Activated CD4-positive, CD25-positive, alpha-beta regulatory T cell treated with anti-CD3 and anti-CD28 coated beads, Interleukin-2, amount 50 U/mL, for 16 hours (primary cell): ENCODE measurements at places on chromosomes 2 and 18.

DNA sequence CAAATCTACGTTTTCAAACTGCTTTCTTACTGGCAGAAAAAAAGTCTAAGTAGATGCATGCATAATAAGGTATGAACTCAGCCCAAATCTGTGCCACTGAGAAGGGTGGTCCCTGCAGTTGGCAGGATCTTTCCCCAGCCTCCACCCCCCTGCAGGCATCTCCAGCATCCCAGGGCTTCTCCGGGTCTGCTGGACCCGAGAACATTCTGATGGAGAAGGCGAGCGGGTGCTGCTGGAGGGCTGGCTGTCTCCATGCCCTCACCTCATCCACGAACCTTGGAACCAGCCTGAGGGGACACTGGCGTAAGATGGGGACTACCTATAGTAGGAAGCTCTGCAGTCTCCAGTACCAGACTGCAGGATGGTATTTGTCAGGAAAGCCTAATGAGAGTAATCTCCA, 198.9 kb downstream of the HDAC4 start:
- no peak for DNase-seq

DNA sequence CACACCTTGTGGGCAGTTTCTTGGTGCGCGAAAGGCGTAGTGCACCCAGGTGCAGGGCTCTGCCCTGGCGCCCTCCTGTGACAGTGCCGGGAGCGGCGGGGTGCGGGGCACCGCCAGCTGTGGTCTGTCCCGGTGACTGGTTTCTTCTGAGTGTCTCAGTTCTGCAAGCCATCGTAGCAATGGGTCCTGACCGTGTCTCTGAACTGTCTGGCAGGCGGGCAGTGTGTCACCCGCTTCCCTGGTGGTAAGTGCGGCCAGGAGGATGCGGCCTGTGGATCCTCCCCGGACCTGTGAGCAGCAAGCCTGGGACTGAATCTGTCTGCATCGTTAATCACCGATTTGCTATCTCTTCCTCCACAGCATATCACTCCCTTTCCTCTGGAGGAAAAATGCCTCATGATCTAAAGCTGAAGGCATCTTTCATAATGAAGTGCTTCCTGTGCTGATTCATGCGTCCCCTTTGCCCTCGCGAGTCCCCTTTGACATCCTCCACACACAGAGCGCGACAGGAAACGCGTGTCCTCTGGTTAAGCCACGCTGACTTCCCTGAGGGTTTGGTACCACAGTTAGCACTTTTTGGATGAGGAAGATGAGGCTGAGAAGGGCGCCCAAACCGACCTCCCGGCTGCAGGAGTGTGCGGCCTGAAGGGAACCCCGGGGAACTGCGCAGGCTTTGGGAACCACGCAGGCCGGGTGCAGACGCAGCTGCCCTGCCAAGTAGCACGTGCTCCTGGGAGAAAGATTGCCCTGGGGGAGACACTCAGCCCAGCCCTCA, 416.0 kb upstream of the HS6ST1 start:
- no peak for DNase-seq

GRCh38 chr2:179692043-179692442, 169.4 kb downstream of the ZNF385B start:
- DNase-seq = no peak

- no peak for DNase-seq
Observed at GRCh38 chr18:6795307-6795706, 65.8 kb downstream of the ARHGAP28 start.

GRCh38 chr2:212596688-212597087, 58.1 kb upstream of the ERBB4 start:
- DNase-seq = no peak

DNA sequence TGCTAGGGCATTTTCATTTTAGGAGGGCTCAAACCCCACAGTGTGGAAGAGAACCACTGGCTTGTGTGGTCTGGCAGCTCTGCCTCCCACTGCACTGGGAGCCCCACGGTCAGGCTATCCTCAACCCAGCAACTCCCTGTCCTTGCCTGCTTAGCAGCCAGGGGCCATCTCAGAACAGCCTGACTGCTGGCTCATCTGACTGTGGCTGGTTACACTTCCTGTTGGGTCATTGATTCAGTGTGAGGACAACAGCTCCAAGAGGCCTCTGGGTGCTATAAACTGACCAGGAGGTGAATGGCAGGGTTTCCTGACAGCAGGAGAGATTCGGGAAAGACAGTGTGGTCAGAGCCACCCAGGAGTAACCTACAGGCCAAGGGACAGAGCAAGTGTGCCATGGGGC, 40.1 kb downstream of the AMER3 start:
- DNase-seq = no peak

- no peak for DNase-seq
Observed at GRCh38 chr18:59057969-59058368, 81.7 kb upstream of the SEC11C start.

GRCh38 chr2:194514281-194514680, 1142.7 kb upstream of the SLC39A10 start:
- DNase-seq = no peak

DNA sequence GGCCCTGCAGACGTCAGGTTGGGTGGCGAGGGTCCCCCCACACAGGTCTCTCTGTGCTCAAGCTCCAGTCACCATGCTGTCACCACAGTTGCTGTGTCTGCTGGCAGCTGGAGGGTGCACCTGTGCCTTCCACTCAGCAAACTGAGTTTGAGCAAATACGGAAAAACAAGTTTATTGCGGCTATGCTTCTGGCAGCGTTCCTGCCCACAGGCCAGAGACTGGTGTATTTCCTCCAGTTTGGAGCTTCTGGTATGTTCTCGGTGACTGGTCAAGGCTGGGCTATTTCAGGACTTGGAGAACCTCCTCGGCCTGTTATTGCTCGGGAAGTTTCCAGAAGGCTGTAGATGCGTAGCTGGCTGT, 132.6 kb downstream of the SEPTIN10 start:
- DNase-seq = no peak

DNA sequence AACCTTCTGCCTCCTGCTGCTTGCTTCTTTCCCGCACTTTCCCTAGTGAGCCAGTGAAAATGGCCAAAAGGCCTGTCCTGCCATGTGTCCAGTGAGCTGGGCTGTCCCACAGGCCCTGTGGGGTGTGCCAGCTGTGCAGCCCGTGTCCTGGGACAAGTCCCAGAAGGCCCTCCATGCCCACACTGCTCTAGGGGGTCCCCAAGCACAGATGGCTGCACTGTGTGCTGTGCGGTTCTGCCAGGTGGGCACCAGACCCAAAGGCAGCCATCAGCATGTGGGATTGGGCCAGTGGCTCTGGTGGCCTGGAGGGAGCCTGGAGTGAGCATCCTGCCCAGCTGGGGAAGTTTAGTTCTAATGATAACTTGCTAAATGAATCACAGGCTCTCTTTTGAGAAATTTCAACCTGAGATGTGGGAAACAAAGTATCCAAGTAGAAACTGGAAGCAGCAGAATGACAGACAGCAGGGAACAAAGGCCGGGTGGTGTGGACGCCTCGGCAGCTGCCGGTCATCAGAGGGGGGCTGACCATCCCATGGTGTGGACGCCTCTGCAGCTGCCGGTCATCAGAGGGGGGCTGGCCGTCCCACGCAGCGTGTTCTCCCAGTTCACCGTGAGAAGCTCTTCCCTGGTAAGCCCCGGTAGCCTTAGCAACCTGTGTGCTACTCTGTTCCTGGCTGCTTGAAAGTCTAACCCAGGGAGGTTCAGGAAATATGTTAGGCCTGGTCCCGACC, 9.9 kb upstream of the CNDP2 start:
- no peak for DNase-seq

- no peak for DNase-seq
Observed at GRCh38 chr2:118678985-118679384, 168.5 kb downstream of the EN1 start.

- no peak for DNase-seq
Observed at GRCh38 chr2:9200633-9201015, 6.0 kb upstream of the ASAP2 start.

- DNase-seq = no peak
Observed at GRCh38 chr2:238287737-238288649, at the start of gene PER2. TSS of gene PER2 (minus strand) at chr2:238288610. CDS start at chr2:238277936, 10,674 bp downstream.

- DNase-seq = no peak
Observed at GRCh38 chr18:181711-182110, 23.4 kb downstream of the USP14 start.

DNA sequence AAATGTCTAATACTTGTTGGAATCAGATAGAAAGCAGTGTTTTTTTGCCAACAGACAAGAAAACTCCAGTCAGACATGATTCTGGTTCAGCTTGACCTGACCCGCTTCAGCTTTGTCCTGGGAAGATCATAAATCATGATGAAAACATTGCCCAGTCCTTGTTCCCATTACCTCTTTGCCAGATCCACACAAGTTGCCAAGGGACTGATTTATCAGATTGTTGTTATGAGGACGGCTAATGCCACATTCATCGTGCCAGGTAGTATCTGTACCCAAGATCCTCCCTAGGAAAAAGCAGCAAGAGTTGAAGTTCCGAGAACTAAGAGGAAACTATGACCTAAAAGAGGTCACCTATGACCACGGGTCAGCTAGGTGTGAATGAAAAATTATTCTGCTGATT, 39.0 kb downstream of the SLC40A1 start:
- DNase-seq = no peak

- no peak for DNase-seq
Observed at GRCh38 chr2:86064006-86064405, 41.7 kb downstream of the POLR1A start.

DNA sequence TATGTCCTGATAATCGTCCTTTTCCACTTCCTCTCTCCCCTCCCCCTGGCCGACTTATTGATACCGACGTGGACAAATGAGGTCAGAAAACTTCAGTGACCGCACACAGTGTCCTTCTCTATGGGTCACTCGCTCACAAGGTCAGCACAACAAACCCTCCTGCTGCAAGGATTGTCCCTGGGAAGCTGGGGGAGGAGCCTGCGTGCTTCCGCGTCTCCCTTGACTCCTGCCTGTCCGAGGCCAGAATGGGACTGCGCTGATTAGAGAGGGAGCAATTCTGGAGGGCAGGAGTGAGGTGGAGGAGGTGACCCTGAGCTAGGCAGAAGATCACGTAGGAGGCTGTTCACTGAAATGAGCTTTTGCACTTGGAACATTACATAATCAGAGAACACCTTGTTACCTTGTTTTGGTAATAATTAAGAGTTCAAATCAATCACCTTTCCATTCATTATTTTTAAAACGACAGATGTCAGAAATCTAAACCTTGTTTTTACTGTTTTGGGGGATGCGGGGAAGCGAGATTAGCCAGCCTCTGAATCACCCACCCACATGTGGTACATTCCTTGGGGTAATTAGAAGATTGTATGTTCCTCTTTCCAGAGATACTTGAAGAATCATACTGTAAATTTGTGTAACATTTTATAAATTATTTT, 70.6 kb downstream of the CTAGE1 start:
- no peak for DNase-seq

DNA sequence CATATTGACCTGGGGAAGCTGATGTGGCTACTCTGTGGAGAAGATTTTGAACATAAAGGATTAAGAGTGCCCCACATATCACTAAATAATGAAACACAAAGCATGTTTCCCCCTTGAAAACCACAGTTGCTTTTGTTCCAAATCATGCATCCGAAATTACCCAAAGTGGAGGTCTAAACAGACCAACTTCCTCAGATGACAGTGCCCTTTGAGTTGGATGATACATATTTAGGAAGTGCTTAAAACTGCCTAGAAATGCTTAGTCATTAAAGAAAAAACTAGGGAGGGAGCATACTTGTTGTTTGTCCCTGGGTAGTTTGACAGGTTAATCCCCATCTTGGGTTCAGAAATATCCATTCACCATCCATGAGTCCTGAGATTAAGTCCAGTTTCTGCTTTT, 1070.3 kb downstream of the SUCLG1 start:
- no peak for DNase-seq

DNA sequence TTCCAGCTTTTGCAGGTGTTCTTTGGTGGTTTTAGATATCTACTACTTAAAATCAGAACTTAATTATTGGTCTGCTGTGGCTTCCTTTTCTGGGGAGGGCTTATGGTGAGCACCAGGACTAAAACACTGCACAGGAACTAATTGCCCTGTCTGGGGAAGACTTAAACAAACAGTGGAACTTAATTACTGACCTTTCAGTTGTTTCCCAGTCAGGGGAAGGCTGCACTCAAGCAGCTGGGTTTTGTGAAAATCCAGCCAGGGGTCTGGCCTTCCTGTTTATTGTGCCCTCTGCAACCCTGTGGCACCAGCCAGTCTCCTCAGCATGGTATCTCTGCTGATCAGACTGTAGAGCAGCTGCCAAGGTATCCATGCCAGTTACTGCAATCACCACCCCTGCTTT, 398.2 kb downstream of the ADCYAP1 start:
- no peak for DNase-seq

- DNase-seq = no peak
Observed at GRCh38 chr2:26243470-26244308, 743 bp downstream of the HADHA start.

DNA sequence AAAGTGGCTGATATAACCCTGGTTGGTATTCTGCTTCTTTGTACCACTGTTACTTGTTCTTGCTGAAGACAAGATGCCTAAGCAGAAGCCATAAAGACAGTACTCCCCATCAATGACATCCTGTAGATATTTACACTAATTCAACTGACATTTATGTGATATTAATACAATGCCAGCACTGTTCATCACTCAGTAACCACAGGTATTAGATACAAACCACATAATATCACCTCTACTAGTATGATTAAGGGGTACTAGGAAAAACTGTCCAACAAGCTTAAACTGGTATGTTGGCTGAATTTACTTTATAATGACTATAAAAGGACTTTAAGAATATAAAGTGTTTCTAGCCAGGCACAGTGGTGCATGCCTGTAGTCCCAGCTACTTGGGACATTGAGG, 65.8 kb downstream of the RTN4 start:
- DNase-seq = no peak

GRCh38 chr2:238061315-238062202, 758 bp downstream of the SCLY start:
- DNase-seq = no peak

- DNase-seq = no peak
Observed at GRCh38 chr2:110116033-110116710, 550 bp upstream of the MALL start.

GRCh38 chr2:120256651-120257000, 4.0 kb downstream of the RALB start:
- DNase-seq = no peak

GRCh38 chr2:50514901-50515300, 517.0 kb downstream of the NRXN1 start:
- DNase-seq = no peak

GRCh38 chr18:44682201-44682870, 1.6 kb downstream of the SETBP1 start:
- no peak for DNase-seq

DNA sequence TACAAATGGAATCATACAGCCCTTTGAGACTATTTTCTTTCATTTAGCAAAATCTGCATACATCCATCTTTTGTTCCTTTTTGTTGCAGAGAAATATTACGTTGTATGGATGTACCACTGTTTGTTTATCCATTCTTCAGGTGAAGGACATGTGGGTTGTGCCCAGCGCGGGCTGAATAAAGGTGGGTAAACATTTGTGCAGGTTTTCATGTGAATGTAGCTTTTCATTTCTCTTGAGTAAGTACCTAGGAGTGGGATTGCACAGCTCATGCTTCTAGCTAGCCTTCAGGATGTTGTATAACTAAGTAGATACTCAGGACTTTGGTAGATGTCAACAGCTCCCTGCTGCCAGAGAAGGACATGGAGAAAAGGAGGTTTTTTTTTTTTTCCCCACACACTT, 50.6 kb upstream of the SPRED2 start:
- DNase-seq = no peak
